Stimulated activated CD8-positive, alpha-beta memory T cell treated with anti-CD3 and anti-CD28 coated beads, Interleukin-2, amount 100 ng/mL, for 1 hour (primary cell): ENCODE measurements at places on chromosomes 1 and 21.

DNA sequence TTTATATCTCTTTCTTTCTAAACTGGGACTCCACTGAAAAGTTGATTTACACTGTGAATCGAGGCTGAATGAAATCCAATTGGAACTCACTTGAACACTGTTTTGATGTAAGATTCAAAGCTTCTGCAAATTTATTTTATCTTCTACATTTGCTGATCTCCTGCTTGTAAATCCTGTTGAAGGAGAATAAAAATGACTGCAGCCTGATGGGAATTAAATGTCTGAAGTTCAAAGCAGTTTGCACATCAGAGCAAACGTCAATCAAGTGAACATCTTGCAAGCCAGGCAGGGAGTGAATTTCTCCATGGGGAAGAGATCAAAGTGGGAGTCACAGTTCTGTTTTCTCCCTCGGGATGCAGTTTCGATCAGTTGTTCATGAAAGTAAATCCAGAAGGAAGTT lies 127.2 kb downstream of the CACHD1 start:
- no peak for DNase-seq

GRCh38 chr1:232459087-232459486 lies 170.8 kb downstream of the SIPA1L2 start:
- no peak for DNase-seq

DNA sequence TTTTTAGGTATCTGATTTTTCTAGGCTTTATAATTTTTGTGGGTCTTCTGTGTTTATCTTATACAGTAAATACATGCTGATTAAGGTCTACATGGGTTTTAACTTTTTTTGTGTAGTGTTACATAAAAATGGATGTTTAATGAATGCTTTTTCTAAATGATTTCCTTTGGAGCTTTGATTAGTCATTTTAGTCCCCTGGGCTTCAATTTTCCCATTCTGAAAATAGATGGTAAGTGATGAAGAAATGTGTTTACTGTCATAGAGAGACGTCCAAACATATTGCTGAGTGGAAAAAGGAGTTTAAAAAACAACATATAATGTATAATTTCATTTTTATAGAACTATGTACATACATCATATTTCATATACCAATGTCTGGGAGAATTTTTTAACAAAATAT lies 140.9 kb upstream of the HMCN1 start:
- DNase-seq = no peak

GRCh38 chr1:21865943-21866706 lies 54.1 kb downstream of the LDLRAD2 start:
- DNase-seq = no peak

DNA sequence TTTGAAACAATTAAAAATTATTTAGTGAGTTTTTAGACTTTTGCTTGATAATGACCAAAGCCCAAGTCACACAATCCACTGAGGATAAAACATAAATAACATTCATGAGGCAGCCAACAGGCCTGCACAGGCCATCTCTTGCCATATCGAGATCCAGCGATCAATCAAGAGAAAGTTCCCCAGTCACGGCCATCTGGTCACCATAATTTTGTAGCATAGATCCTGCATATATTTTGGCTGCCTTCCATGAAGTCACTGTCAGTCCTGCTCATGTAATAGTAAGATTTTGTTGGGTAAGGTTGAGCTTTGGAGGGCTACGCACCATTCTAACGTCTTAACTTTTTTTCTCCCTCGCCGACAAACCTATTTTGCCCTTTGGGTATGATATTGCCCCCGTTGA lies 17.5 kb downstream of the KPNA6 start:
- DNase-seq = no peak

GRCh38 chr21:41506611-41507520 lies 1.1 kb downstream of the TMPRSS2 start:
- no peak for DNase-seq

GRCh38 chr1:118791094-118791691 lies 196.9 kb downstream of the TBX15 start:
- no peak for DNase-seq

DNA sequence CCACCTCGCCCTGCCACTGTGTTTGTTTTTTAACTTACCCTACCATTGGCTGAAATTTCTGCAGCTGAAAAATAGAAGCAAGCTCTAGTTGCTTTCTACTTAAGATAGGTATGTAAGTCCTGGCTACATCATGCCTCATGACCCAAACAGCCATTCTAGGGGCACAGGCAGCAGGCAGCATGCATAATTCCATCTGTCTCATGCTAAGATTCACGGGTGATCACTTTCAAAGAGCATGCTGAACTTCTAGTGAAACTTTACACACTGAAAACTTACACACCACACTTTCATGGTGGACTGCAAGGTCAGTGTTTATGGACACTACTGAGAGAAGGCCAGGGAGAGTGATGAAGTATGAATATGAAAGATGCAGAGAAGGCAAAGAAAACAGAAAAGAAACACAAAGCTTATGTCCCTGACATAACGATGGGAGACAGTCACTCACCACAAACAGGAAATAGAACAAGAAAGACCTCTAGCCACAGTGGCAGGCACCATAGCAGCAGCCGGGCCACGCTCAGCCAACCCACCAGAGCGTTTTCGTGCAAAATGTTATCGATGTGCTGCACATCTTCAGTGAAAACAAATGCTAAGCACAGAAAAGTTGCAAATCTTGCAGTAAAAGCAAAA lies 102.3 kb upstream of the TIAM1 start:
- DNase-seq = no peak

- DNase-seq = no peak
Observed at GRCh38 chr1:187928288-187928687, 1099.5 kb downstream of the PLA2G4A start.

DNA sequence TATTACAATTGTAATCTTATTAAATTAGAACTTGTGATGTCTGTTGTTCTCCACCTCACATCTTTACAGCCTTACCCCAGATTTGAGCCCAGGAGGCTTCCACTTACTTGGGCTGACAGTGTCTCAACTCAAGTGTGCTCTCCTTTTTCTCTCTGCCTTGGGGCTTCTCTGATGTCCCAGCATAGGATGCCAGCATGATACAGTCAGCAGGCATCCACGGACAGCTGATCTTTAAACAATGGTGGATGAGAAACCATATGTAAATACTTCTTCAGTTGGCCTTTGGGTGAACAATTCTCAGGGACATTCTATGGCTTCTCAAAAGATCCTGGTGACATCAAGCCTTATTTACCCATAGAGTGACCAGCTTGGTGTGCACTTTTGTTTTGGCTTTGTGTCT lies 107.6 kb upstream of the GORAB start:
- no peak for DNase-seq

DNA sequence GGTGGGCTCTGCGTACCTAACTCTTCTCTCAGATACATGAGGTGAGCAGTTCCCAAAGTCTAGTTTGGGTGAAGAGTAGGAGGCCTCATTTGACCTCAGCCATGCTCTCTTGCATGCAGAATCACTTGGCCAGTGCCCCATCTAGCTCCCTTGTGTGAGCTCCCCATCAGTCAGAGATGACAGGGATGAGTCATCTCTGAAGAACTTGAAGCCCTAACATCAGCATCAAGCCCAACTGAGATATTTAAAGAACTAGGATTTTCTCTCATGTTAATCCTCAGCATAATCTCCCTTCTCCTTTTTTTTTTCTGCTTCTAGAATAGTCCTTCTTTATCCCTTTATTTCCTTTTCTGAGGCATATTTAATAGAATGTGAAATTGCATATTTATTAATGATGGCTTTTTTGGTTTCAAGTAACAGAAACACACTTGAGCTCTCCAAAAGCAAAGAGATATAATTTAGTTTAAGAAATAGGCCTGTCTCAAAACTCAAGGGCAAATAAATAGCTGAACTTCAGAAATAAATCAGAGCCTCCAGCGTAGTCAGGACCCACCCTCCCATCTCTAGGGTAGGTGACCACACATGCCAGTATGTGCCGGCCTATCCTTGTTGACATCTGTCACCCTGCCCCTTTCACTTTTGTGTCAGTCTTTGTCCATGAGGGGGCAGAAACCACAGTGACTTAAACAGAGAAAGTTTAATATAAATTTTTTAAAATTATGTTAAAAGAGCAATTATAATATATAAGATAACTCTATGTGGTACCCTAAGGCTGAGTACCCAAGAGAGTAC lies 112.3 kb downstream of the TSEN15 start:
- DNase-seq = no peak

DNA sequence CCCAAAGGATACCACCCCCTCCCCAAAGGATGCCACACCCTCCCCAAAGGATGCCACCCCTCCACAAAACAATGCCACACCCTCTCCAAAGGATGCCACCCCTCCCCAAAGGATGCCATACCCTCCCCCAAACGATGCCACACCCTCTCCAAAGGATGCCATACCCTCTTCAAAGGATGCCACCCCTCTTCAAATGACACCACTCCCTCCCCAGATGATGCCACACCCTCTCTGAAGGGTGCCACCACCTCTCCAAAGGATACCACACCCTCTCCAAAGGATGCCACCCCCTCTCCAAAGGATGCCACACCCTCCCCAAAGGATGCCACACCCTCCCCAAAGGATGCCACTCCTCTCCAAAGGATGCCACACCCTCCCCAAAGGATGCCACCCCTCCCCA lies 21.6 kb upstream of the TRIM17 start:
- no peak for DNase-seq

DNA sequence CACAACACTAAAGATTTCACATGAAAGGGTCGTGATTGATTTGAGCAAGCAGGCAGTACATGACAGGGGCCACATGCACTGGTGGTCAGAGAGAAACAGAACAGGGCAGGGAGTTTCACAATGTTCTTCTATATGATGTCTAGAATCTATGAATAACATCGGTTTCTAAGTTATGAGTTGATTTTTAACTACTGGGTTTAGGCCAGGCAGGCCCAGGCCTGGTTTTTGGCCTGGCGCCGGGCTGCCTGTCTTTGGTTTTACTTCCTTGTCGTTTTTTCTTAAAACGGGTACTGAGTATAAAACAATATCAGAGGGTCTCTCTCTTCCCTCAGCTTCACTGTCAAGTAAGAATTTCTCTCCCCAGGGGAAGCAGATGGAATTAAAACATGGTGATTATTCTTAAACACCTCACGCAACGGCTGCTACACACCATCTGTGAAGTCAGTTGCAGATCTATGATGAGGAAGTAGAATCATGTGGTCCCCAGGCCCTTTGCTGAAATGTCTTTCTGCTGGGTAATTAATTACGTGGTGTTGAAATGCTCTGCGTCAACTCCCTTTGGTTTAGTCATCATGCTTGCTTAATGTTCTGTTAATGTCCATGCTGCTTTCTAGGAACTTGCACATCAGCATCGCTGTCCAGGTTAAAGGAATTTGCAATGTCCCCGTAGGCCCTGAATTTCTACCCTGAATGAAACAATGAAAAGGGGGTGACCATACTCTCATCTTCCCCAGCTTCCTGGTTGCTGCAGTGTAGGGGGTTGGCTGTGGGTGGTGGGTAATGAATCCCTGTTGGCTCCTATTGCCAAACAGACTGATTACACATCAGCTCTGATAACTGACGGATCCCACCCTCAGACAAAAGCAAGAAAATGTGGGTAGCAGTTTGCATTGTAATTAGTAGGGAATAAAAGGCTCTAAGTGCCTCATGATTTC lies 70.3 kb downstream of the SERINC2 start:
- no peak for DNase-seq

DNA sequence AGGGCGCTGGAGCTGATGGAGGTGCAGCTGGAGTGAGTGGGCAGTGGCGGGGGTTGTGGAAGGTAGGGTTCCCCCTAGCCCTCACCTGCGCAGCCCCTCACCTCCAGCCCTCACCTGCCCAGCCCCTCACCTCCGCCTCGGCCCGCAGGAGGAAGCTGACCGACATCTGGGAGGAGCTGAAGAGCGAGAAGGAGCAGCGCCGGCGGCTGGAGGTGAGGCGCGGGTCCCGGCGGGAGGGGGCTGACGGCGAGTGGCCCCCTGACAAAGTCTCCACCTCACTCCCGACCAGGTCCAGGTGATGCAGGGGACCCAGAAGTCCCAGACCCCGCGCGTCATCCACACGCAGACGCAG lies 2.7 kb downstream of the EVA1B start:
- no peak for DNase-seq

GRCh38 chr1:14294860-14295536 lies 303.5 kb upstream of the KAZN start:
- no peak for DNase-seq

- no peak for DNase-seq
Observed at GRCh38 chr1:98704971-98705370, 43.5 kb downstream of the SNX7 start.

DNA sequence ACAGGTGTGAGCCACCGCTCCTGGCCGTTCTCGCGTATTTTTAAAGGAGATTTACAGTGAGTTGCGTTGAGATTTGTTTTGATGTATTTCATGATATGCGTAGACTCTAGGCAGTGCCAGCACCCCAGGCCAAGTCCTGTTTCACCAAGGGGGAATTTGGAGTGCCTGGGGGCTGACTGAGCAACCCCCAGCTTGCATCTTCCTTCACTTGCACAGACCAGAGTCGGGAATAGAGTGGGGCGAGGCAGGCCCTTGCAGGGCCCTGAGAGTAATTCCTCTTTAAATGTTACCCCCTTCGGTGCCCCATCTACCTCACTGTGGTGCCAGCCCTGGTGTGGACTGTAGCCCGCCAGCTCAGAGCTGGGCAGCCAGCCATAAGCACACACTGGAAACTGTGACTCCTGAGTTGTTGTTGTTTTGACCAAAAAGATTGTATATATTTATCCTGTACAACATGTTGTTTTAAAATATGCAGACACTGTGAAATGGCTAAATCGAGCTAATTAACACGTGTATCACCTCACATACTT lies 269.5 kb downstream of the NPHP4 start:
- no peak for DNase-seq

DNA sequence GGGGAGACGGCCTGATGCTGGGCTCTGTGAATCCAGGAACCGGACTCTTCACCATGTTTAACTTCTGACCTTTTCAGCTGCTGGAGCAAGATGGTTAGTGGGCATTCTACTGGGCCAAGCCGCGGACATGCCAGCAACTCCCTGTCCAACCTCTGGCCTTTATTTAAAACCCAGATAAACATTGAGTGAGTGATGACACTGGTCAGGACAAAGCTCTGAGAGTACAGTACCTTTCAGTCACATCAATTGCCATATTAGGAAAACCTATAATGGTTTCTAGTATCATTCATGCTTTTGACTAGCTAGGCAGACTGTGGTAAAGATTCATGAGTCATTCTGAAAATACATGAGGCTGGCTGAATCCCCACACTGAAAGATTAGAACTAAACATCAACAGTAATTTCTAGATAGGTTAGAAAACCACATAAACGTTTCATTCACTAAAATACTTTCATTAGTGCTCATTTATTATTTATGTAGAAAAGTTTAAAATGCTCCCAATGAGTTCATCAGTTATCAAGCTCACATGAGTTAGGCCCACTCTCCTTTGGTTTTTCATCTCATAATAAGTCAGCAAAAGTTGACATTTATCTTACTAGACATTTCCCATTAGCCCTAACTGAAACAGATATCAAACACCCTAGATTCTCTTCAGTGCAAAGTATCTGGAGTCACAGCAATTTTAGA lies 7.1 kb upstream of the ACTA1 start:
- no peak for DNase-seq

DNA sequence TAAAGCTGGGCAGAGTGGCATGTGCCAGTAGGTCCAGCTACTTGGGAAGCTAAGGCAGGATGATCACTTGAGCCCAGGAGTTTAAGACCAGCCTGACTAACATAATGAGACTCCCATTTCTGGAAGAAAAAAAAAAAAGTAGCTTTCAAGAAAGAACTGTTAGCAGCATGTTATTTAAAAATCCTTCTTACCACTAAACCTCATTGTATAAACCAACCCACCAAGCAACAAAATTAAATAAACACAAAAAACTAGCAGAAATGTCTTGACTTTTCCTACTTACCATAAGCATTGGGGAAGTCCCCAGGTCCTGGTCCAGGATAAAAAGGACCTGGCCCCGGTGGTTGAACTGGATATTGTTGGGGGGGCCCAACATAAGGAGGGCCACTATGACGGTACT lies 192.9 kb upstream of the HP1BP3 start:
- DNase-seq = no peak
